ENCODE measurements at places on chromosomes 2 and 18. TPM values are rescaled to one million over a fixed set of nuclear protein-coding genes. Genes with fewer than 3 reads are reported as not detected.
A peak's percentile ranks its signal among the peaks of the same experiment; 100 is the strongest.

DNA sequence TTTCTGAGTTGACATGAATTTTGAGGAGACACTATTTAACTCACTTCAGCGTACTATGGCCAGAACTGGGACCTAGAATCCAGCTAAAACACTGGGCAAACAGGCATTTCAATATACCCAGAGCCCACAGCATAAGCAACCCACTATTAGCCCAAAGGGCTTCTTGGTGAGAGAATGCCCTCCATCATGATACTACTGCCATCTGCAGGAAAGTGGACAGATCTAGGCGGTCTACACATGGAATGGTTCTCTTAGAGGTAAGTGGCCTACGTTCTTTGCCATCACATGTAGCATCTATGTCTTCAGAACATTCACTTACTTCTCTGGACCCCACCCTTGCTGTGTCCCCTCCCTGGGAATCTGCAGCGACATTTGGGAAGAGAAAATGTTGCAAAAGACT is 181.3 kb upstream of the LINC00305 start:
- no peak for DNase-seq

DNA sequence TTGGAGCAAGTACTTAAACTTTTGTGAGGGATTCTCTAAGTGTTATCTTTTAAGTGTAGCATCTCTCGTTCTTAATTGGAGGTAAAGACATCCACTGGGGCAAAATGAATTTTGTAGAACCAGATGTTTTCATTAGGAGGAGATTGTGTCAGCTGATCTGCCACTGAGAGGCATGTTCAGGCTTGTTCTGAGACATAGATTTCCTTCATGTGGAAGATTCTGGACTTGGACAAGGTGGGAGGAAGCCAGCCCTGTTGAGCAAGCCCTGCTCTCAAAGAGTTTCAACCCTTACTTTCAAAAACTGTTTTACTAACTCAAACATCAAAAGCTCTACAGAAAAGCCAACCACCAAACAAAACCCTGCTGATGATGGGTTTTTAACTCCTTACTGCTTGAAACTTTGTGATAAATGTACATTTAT is 6.5 kb downstream of the MAP4K4 start:
- peak; percentile 80 for DNase-seq

DNA sequence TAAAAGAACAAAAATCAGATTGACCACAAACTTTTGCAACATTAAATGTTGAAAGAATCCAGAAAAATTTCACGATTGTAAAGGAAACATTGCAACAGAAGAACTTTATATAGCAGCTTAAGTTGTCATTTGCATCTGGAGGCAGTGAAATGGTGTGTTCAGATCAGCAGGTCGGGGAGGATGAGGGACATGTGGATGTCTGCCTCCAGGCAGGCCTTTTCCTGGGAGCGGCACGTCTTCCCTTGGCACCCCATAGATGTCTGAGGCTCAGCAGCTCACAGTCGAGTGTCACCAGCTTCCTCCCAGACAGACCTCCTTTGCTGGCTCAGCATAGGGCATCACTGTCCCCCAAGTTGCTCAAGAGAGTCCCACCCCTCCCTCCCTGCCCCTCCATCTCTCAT is 44.3 kb upstream of the ASB1 start:
- DNase-seq, result no peak

GRCh38 chr2:116141891-116142474 is 1672.5 kb upstream of the DDX18 start:
- no peak for DNase-seq

- DNase-seq, result no peak
Measured at GRCh38 chr2:8102470-8102869, 579.4 kb upstream of the ID2 start.

DNA sequence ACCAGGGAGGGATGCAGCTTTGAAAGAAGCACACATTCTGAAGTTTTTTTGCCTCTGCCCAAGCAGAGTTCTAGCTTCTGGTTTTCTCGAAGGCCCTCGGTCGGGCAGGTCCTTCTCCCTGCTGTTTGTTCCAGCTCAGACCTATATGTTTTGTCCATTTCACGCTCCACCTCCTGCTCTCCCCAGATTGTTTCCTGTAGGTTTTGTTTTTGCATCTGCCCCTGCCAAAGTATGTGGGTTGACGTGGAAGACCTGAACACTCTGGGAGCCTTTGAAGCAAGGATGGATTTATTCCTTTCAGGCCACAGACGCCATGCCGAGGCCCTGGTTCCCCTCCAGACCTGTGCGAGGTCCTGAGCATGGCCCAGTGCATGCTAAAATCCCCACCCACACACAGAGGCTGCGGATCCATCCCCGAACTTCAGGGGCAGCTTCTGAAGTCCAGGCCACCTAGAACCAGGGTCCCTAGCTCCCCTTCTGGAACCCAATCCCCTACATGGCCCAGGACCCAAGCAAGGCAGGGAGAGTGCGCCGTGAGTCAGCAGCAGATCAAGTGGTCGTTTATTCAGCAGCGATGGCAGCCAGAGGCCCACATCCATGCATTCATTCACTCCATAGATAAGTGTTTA is 205.4 kb downstream of the KLHL29 start:
- no peak for DNase-seq

GRCh38 chr2:72137498-72138010 is 10.1 kb downstream of the CYP26B1 start:
- peak; percentile 99 for DNase-seq

DNA sequence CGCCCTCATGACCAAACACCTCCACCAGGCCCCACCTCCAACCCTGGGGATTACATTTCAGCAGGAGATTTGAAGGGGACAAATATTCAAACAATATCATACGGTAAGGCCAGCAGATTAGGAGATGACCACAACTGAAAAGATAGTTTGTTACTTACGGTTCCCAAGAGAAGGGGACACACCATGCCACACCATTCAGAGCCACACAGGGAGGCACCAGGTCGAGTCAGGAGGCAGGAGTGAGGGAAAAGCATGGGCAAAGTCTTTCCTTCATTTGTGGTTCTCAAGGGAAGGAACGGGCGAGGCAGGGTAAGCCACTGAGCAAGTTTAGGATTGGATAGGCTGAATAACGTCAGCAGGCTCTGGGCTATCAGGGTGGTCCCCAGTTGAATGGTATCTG is 57.4 kb downstream of the FECH start:
- no peak for DNase-seq

DNA sequence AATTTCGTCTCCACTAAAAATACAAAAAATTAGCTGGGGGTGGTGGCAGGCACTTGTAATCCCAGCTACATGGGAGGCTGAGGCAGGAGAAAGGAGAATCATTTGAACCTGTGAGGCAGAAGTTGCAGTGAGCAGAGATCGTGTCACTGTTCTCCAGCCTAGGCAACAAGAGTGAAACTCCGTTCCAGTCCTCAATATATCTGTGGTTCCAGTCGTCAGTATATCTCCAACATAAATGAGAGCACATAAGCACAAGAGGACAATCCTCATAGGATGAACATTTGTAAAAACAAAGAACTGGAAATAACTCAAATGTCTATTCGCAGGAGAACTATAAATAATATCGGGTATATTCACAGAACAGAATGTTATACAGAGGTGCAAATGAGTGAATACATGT is 13.1 kb upstream of the PLEK start:
- DNase-seq, result no peak

DNA sequence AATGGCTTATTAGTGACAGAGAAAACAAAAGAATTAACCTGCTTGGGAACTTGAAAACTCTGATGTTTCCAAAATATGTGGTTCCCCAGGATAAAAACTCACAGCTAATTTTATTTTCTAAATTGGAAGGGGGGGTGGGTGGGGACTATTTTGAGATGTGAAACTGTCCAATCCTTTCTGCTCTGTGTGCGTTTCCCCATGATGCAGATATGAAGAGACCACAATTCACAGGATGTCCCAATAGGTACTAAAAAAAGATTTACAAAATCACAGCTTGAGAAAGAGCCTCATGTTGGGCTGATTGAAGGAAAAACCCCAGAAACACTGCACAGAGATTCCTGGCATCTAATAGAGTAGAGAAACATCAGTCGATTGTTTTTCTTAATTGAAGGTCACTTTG is 273.2 kb downstream of the ARHGAP15 start:
- DNase-seq, result no peak

TXNDC2 gene
- total RNA-seq, result 0.36 TPM

LNPK gene
- total RNA-seq, result 51.0 TPM
